ENCODE measurements at places on chromosomes 5 and 9.

DNA sequence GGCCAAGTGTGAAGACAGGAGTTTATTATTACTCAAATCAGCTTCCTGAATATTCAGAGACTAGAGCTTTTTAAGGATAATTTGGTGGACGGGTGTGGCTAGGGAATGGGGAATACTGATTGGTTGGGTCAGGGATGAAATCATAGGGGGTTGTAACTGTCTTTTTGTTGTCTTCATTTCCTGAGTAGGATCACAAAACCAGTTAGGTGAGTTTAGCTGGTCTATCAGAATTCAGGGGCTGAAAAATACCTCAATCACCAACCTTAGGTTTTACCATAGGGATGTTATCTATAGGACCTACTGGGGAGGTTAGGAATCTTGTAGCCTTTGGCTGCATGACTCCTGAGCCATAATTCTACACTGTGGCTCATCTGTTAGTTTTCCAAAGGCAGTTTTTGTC lies 235.8 kb downstream of the YTHDC2 start:
- no peak for DNase-seq

DNA sequence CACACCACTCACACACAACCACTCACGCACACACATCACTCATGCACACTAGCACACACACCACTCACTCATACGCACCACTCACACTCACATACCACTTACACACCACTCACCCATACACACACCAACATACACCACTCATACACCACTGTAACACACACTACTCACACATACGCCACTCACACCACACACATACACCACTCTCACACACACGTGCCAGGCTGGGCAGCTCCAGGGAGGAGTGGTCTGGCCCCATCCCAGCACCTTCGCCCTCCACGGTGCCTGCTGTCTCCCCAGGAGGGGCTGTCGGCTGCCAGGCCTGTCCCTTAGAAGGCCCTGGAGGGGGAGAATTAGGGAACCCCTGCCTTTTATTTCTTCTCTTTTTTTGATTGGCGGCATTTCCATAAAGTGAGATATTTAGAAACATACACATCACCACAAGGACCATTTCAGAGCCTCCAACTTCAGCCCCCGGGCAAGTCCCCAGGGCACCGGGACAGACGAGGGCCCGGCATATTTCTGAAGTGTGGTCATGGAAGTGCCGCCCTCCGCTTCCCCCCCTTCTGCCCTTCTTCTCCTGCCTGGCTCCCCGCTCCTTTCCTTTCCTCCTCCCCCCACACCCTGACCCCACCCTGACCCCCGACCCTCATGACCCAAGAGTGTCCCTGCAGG lies 6.3 kb upstream of the ASB6 start:
- no peak for DNase-seq

DNA sequence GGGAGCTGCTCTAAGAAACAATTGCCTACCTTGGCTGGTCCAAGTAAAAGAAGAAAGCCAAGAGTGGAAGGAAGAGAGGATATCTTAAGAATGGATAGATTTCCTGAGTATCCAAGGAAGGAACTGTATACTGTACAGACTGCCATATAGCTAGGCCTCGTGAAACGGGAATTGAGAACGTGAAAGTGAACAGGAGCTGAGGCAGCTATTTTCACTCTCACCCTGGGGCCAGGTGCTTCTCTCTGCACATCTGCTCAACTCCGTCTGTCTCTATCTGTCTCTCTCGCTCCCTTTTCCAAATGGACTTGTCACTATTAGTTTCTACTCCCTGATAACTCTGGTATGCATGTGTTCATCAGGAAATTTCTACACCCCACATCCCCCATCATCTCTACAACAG lies 35.9 kb upstream of the TESK1 start:
- no peak for DNase-seq

DNA sequence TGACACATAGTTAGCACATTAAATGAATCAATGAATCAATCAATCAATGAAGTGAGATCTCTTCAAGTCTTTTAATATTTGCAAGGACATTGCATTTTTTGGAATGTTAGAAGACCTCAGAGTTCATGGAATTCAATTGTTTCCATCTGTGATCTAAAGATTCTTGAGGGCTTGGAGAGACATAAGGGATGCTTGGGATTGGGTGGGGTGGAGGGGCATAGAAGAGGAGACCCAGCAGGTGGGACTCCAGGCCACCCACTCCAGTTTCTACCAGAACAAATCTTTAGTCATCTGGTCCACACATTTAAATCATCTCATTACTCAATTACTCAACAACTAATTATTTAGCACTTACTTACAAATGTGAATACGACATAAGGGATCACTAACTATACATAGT lies 251.0 kb upstream of the TRIM32 start:
- DNase-seq, result no peak

GRCh38 chr5:172679628-172680212 lies 38.7 kb downstream of the NEURL1B start:
- no peak for DNase-seq

DNA sequence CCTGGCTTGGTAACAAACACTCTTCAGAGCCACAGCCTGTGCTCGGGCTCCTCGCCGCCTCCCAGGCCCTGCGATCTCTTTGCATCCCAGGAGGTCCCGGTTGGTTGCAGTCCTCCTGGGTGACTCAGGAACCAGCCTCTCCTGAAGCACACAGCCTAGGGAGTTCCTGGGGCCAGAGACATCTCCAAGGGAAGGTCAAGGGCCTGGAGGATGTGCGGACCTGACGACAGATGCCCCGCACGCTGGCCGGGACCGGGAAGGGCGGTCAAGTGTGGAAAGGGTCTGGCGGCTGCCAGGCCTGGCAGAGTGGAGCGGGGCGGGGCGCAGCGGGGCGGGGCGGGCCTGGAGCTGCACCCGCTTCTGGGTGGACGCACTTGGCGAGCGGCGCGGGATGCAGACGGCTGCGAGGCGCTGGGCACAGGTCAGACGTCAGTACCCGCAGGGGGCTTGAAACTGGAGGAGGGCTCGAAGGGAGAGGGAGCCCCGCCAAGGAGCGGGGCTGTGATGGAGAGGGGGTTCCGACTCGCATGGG lies 45.0 kb upstream of the PRSS3 start:
- no peak for DNase-seq

DNA sequence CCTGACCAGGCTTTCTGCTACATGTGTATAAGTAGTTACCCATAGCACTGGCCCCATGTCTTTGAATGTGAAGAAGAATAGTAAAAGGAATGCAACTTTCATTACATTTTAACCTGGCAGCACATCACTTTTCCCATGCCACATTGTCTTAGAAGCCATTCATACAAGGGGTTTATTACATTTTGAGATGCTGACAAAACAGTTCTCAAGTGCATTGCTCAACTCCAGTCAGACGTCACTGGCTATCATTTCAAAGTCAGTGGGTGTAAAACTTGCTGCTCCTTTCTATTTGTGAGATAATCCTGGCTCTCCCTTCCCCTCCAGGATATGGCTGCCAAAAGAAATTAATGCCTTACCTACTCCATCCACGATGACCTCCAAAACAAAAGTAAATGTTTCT lies 97.0 kb upstream of the VCAN start:
- no peak for DNase-seq

GRCh38 chr9:110261632-110262031 lies 5.3 kb upstream of the TXN start:
- no peak for DNase-seq

- no peak for DNase-seq
These were observed 83.4 kb upstream of the CTSL start for GRCh38 chr9:87642330-87643106.

All from endothelial cell of umbilical vein (primary cell).